ENCODE measurements at places on chromosomes 16 and 17. TPM values are rescaled to one million over a fixed set of nuclear protein-coding genes. Genes with fewer than 3 reads are reported as not detected.

DNA sequence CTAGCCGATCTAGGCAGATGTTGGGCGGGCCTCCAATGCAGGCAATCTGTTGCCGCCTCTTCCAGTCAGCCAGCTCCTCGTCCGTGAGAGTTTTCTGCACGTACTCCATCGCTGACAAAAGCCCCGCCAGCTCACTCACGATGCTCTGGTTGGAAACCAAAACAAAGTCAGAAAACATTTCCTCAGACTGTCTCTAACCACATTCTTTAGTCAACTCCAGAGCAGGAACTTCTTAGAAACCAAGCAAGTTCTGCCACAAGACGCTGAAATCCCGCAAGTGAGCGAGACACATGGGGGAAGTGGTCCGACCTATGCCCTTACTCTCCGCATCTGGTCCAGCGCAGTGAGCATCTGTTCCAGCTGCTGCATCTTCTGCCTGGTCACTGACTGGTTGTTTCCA is 49.1 kb downstream of the STAT5A start:
- DNase-seq = peak; percentile 93

The CDH1 gene
- total RNA-seq = 9.1 TPM

DNA sequence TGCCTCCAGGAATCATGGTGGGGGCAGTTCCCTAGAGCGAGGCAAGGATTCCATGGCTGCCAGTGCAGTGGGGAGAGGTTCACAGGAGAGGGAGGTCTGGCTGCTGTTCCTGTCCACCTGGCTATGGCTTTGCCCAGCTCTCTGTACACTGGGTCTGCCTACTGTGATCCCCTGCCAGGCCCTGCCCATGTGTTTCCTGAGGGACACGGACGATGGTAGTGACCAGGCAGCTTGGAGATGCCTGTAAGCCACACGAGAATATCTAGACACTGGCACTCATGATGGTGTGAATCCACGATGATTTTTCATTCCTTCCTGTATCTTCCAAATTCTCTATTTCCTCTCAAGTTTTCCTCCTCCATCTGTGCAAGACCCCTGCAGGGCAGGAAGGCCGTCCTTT is 11.1 kb downstream of the C1QTNF8 start:
- DNase-seq = no peak

The PEX12 gene
- 6.1 TPM for total RNA-seq

The GPR179 gene
- total RNA-seq = 0.07 TPM

- no peak for DNase-seq
These were observed at the start of gene CCL23 for GRCh38 chr17:36017799-36018198. Gene CCL23, minus strand, starts transcription at chr17:36017972. Its CDS starts 75 bp downstream, at chr17:36017897.

All from activated CD4-positive, alpha-beta T cell treated with anti-CD3 and anti-CD28 coated beads for 36 hours (primary cell).